ENCODE measurements at places on chromosomes 11 and 22. TPM values are rescaled to one million over a fixed set of nuclear protein-coding genes. Genes with fewer than 3 reads are reported as not detected.

MS4A7 gene
- 11.0 TPM for total RNA-seq

TPP1 gene
- total RNA-seq, result 31.1 TPM

PRAME gene
- total RNA-seq, result 0.30 TPM

PARVG gene
- total RNA-seq, result 7.3 TPM

SLC22A12 gene
- not detected for total RNA-seq

TCN2 gene
- total RNA-seq, result 118 TPM

METTL15 gene
- total RNA-seq, result 15.2 TPM

YDJC gene
- total RNA-seq, result 5.0 TPM

OR2D2 gene
- 0.40 TPM for total RNA-seq

OR2AG1 gene
- not detected for total RNA-seq

FXYD6 gene
- total RNA-seq, result 253 TPM

SOX10 gene
- 28.8 TPM for total RNA-seq

TRMT112 gene
- 343 TPM for total RNA-seq

HPS4 gene
- total RNA-seq, result 34.3 TPM

CCDC89 gene
- total RNA-seq, result 5.5 TPM

DGAT2 gene
- total RNA-seq, result 5.8 TPM

APOL6 gene
- total RNA-seq, result 10.1 TPM

APOBEC3H gene
- total RNA-seq, result not detected

ZC3H12C gene
- total RNA-seq, result 16.6 TPM

HSPB2 gene
- 3.0 TPM for total RNA-seq

TUBA8 gene
- 9.7 TPM for total RNA-seq

RRAS2 gene
- total RNA-seq, result 51.1 TPM

OR5T1 gene
- total RNA-seq, result not detected

MOB2 gene
- total RNA-seq, result 36.3 TPM

PKP3 gene
- total RNA-seq, result 0.69 TPM

VSIG10L2 gene
- total RNA-seq, result 0.72 TPM

TRIM49 gene
- not detected for total RNA-seq

RAB30 gene
- 44.4 TPM for total RNA-seq

CASP4 gene
- 44.7 TPM for total RNA-seq

SCUBE2 gene
- 15.9 TPM for total RNA-seq

MYOD1 gene
- total RNA-seq, result not detected

APLNR gene
- 48.0 TPM for total RNA-seq

TMEM121B gene
- total RNA-seq, result 4.6 TPM

SSTR3 gene
- total RNA-seq, result 0.39 TPM

GPHA2 gene
- total RNA-seq, result 3.5 TPM
